ENCODE measurements at places on chromosomes 2 and 18. TPM values are rescaled to one million over a fixed set of nuclear protein-coding genes. Genes with fewer than 3 reads are reported as not detected.
A peak's percentile ranks its signal among the peaks of the same experiment; 100 is the strongest.

GRCh38 chr18:35451032-35451431 lies 46.7 kb downstream of the INO80C start:
- no peaks in the 10 kb centered on the region for H3K4me1 ChIP-seq
- DNase-seq: no peak
- no peaks in the 10 kb centered on the region for H3K27me3 ChIP-seq
- H3K36me3 ChIP-seq: no peaks in the 10 kb centered on the region
- no peak overlapping the region for H3K27ac ChIP-seq

- no peaks in the 10 kb centered on the region for H3K27me3 ChIP-seq
- no peaks in the 10 kb centered on the region for H3K4me1 ChIP-seq
- no peak overlapping the region for H3K4me3 ChIP-seq
- no peak for DNase-seq
Observed at GRCh38 chr2:66303471-66303870, 131.5 kb upstream of the MEIS1 start.

- no peaks in the 10 kb centered on the region for H3K4me1 ChIP-seq
- H3K4me3 ChIP-seq: no peak overlapping the region
- H3K36me3 ChIP-seq: no peaks in the 10 kb centered on the region
- no peaks in the 10 kb centered on the region for H3K27me3 ChIP-seq
- H3K27ac ChIP-seq: no peak overlapping the region
Observed at GRCh38 chr2:26685989-26686839, 6.3 kb upstream of the KCNK3 start.

GRCh38 chr2:113129519-113130078 lies 2.2 kb downstream of the IL1RN start:
- no peak for DNase-seq
- H3K36me3 ChIP-seq: no peaks in the 10 kb centered on the region
- no peak overlapping the region for H3K27ac ChIP-seq
- H3K27me3 ChIP-seq: no peaks in the 10 kb centered on the region
- no peaks in the 10 kb centered on the region for H3K4me1 ChIP-seq

GRCh38 chr18:27685807-27686412 lies 491.0 kb downstream of the CDH2 start:
- H3K27me3 ChIP-seq: no peaks in the 10 kb centered on the region
- no peaks in the 10 kb centered on the region for H3K4me1 ChIP-seq
- H3K36me3 ChIP-seq: no peaks in the 10 kb centered on the region
- no peak for DNase-seq

GRCh38 chr2:160489111-160489510 lies 4.5 kb downstream of the RBMS1 start:
- no peak overlapping the region for H3K27ac ChIP-seq
- no peak for DNase-seq
- no peak overlapping the region for H3K4me3 ChIP-seq
- peaks cover 5% of the 10 kb centered on the region for H3K4me1 ChIP-seq
- H3K36me3 ChIP-seq: no peaks in the 10 kb centered on the region

DNA sequence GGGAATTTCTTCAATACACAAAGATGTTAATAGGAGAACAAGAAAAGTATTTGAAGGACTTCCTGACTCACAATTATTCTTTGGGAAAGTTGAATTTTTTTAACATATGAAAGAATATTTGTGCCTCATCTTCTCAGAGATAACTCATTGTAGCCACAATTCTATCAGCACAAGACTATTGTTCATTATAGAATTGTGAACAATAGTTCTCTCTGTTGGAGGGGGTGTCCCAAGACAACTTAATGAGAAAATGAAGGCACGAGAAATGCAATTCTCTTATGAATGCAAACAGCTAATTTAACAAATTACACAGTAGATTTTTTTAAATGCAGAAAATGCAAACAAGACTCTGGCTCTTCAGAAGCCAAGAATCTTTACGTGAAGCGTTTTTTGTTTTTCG lies 157.0 kb downstream of the BARD1 start:
- no peak overlapping the region for H3K4me3 ChIP-seq
- H3K27me3 ChIP-seq: no peaks in the 10 kb centered on the region
- no peaks in the 10 kb centered on the region for H3K4me1 ChIP-seq
- DNase-seq: no peak
- no peak overlapping the region for H3K27ac ChIP-seq
- H3K36me3 ChIP-seq: no peaks in the 10 kb centered on the region

DNA sequence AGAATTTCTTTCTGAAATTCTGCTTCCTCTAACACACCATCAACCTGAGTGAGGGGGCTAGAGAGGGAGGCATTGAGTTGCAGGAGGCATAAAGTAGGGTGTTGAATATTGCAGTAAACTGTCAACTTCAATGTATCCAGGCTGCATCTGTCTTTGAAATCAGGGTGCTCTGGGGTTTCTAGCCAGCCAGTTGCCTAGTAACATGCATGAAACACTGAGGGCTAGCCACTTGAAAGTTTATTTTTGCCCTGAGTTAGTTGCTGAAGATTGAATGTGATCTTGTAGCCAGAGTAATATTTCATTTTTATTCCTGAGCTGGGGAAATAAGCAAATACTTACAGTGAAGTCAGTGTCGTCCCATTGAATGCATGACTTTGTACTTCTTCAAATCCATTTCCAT lies 41.9 kb downstream of the LHCGR start:
- no peak overlapping the region for H3K27ac ChIP-seq
- H3K4me1 ChIP-seq: no peaks in the 10 kb centered on the region
- no peaks in the 10 kb centered on the region for H3K27me3 ChIP-seq
- no peaks in the 10 kb centered on the region for H3K36me3 ChIP-seq

DNA sequence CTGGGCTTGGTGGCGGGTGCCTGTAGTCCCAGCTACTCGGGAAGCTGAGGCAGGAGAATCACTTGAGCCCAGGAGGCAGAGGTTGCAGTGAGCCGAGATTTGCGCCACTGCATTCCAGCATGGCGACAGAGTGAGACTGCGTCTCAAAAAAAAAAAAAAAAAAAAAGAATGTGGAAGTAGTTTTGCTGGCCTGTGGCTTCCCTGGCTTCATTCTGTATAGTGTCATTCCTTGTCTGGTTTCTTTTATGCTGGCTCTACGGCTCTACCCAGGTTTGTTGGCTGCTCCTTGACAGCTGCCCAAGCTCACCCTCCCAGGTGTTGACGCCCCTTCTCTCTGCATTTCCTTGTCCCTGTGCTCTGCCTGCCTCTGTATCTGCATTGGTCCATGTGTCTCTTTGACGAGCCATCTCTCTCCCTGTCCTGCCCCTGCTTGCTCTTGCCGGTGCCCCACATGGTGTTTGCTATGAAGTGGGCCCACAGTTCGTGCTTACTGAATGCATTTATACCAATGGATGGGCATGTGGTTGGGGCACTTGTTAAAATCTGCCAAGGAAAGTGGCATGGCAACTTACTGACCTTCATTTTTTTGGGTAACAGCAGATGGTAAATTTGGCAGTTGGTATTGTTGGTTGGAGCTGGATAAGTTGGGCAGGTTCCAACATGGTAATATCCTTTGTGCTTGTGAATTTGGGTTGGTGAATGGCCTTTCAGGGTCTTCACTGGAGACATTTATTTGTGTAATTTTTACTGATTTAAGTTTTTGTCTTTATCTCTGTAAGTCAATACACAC lies 113.9 kb downstream of the MAP4K4 start:
- peaks cover 3% of the 10 kb centered on the region for H3K4me1 ChIP-seq
- no peaks in the 10 kb centered on the region for H3K27me3 ChIP-seq
- H3K4me3 ChIP-seq: no peak overlapping the region
- H3K36me3 ChIP-seq: no peaks in the 10 kb centered on the region

- no peak for DNase-seq
- H3K27me3 ChIP-seq: no peaks in the 10 kb centered on the region
- H3K27ac ChIP-seq: no peak overlapping the region
- no peak overlapping the region for H3K4me3 ChIP-seq
Observed at GRCh38 chr2:189125195-189125594, 54.4 kb downstream of the COL5A2 start.

DNA sequence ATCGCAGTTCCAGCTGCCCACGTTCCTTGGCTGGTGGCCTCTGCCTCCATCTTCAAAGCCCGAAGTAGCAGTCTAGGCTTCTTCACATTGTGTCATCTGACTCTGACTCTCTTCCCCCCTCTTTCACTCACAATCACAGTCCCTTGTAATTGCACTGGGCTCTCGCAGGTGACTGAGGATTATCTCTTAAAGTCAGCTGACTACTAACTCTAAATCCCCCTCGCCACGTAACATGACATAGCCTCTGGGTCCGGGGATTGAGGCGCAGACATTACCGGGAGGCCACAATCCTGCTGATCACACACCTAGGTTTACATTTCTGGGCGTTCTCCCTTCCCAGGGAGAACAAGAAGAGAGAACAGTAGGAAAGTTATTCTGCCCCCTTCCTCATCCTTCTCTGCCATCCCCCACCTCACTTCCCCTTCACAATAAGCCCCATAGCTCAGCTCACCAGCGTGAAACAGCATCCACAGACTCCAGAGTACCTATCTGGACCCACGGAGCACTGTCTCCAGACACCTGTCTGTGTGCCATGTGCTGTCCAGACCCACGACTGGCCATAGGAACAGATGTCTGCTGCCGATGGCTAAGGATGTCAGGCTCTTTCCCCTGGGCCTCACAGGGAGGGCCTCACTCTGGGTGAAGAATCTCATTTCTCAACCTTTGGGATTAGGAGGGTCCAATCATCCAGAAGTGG lies 64.3 kb upstream of the FZD7 start:
- H3K27ac ChIP-seq: no peak overlapping the region
- H3K4me1 ChIP-seq: no peaks in the 10 kb centered on the region
- no peak for DNase-seq
- no peaks in the 10 kb centered on the region for H3K36me3 ChIP-seq
- H3K4me3 ChIP-seq: no peak overlapping the region

- no peak for DNase-seq
- H3K27ac ChIP-seq: peak overlapping the region; percentile 38
- peak overlapping the region; percentile 81 for H3K4me3 ChIP-seq
- H3K27me3 ChIP-seq: no peaks in the 10 kb centered on the region
Observed at GRCh38 chr18:3449512-3450011, 410 bp upstream of the TGIF1 start.

The SERPINB12 gene
- not detected for total RNA-seq

- no peak overlapping the region for H3K4me3 ChIP-seq
- H3K27ac ChIP-seq: no peak overlapping the region
- H3K36me3 ChIP-seq: no peaks in the 10 kb centered on the region
- no peaks in the 10 kb centered on the region for H3K27me3 ChIP-seq
- DNase-seq: no peak
- H3K4me1 ChIP-seq: no peaks in the 10 kb centered on the region
Observed at GRCh38 chr2:179036353-179036905, 13.5 kb downstream of the CCDC141 start.

The SMC6 gene
- 11.6 TPM for total RNA-seq

The PXDN gene
- 109 TPM for total RNA-seq

- H3K27ac ChIP-seq: no peak overlapping the region
- H3K4me1 ChIP-seq: no peaks in the 10 kb centered on the region
- H3K4me3 ChIP-seq: no peak overlapping the region
- DNase-seq: no peak
- no peaks in the 10 kb centered on the region for H3K36me3 ChIP-seq
- H3K27me3 ChIP-seq: no peaks in the 10 kb centered on the region
Observed at GRCh38 chr2:12177455-12178288, 431.2 kb downstream of the LPIN1 start.

- no peaks in the 10 kb centered on the region for H3K36me3 ChIP-seq
- no peaks in the 10 kb centered on the region for H3K27me3 ChIP-seq
- H3K4me1 ChIP-seq: peaks cover 3% of the 10 kb centered on the region
- DNase-seq: no peak
- no peak overlapping the region for H3K27ac ChIP-seq
- no peak overlapping the region for H3K4me3 ChIP-seq
Observed at GRCh38 chr2:176502619-176503018, 233.4 kb downstream of the MTX2 start.

DNA sequence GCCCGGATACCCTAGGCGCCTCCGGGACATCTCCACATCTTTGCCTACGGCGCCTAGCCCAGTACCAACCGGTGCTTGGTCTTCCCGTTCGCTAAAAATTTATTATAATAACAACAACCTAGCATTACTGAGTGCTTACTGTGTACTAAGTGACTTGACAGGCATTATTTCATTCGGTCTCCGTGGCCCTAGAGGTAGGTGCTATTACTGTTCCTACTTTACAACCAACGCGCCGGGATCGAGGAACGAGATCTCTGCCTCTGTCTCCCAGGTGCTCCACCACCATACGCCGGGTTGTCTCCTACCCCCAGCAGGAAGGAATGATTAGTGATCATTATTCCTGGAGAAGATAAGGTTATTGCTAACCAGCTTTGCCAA lies 657 bp upstream of the BIN1 start:
- no peak overlapping the region for H3K27ac ChIP-seq
- DNase-seq: peak; percentile 50
- peak overlapping the region; percentile 52 for H3K4me3 ChIP-seq
- no peaks in the 10 kb centered on the region for H3K4me1 ChIP-seq

The PROM2 gene
- 1.4 TPM for total RNA-seq

DNA sequence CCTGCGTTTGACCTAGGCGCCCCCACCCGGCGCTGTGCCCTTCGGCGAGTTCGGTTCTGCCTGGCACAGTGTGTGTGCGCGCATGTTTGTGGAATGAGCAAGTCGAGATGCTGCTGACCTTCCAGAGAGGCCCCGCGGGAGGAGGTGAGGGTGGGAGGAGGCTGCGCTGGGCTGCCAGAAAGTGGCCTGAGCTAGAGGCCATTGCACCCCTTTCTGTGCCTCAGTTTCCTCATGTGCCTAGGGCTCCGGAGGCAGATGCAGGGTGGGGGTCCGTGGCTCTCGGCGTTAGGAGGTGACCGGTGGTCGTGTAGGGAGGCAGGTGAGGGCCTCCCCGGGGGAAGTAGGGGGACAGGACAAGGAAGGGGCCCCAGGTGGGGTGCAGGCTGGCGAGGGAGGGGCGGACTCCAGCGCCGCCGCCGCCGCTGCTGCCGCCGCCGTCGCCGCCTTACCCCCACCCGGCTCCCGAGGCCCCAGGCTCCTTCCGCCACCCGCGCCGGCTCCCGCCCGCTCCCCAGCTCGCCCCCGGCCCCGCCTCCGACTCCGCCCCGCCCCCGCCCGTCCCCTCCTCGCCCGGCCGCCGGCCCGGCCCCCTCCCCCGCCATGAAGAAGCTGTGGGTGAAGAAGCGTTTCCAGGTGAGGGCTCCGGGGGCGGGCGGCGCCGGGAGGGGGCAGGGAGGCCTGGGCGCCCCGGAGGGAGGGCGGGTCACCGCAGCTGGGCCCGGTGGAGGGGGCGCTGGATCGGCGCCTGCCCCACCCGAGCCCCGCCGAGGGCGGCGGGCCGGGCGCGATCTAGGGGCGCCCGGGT lies 7.0 kb downstream of the SPEG start:
- no peaks in the 10 kb centered on the region for H3K27me3 ChIP-seq
- H3K4me1 ChIP-seq: no peaks in the 10 kb centered on the region

DNA sequence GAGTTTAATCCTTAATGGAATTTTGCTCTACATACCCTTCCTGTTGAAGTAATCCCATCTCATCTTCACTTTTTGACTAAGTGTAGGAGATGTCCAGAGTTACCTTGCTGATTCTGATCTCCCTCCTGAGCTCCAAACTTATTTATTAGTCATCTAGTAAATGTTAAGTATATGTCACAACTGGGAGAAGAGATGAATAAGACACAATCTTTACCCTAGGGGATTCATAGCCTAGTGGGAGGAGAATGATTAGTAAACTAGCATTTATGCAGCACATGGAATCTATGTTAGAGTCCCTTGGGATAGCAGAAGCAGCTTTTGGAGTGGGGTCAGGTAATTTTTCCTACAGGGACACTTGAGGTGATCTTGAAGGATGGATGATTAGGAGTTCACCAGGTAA lies 20.7 kb downstream of the ACVR2A start:
- H3K4me3 ChIP-seq: no peak overlapping the region
- H3K4me1 ChIP-seq: no peaks in the 10 kb centered on the region
- no peaks in the 10 kb centered on the region for H3K27me3 ChIP-seq

All from aorta (tissue), 5 donors.